ENCODE measurements at places on chromosomes 1 and 21. TPM values are rescaled to one million over a fixed set of nuclear protein-coding genes. Genes with fewer than 3 reads are reported as not detected.

The FCRLB gene
- total RNA-seq, result 1.3 TPM

The ARHGAP30 gene
- total RNA-seq, result not detected

The DIRAS3 gene
- total RNA-seq, result 0.75 TPM

The SPRR1A gene
- not detected for total RNA-seq

The AMY2B gene
- total RNA-seq, result 1.9 TPM

The ZNF496 gene
- 21.3 TPM for total RNA-seq

The TNNI3K gene
- not detected for total RNA-seq

The ATF3 gene
- 2.0 TPM for total RNA-seq

The KRTAP21-2 gene
- total RNA-seq, result not detected

The CSMD2 gene
- 0.28 TPM for total RNA-seq

The HES3 gene
- not detected for total RNA-seq

The S100A3 gene
- 1.3 TPM for total RNA-seq

The FCRL2 gene
- total RNA-seq, result not detected

The TIAM1 gene
- 2.7 TPM for total RNA-seq

The SEC22B gene
- 25.4 TPM for total RNA-seq

The CRYAA gene
- not detected for total RNA-seq

The FLVCR1 gene
- total RNA-seq, result 9.5 TPM

The CNKSR1 gene
- not detected for total RNA-seq

The OR6N1 gene
- total RNA-seq, result not detected

The SLC2A5 gene
- under 0.01 TPM for total RNA-seq
